ENCODE measurements at places on chromosomes 5 and 9.

- DNase-seq: peak; percentile 79
- H3K36me3 ChIP-seq: peaks cover 2% of the 10 kb centered on the region
- H3K4me3 ChIP-seq: peak overlapping the region; percentile 88
Observed at GRCh38 chr5:151079838-151080612, 809 bp downstream of the TNIP1 start.

DNA sequence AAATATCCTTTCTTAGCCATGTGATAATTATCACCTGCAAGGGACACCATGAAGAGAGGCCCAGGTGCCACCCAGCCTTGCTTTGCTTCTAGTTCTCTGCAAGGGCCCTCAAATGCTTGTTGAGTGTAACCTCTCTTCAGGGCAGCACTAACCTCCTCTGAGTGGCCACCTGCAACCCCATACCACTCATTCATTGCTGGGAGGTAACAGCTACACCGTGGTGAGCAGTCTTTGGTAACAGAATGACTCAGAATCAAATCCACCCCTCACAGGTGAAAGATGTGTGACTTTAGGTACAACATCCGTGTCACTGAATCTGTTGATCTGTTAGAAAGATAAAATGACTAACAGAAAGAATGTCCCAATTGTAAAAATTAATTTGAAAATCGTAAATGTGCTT, 365.1 kb upstream of the TRPC7 start:
- DNase-seq: no peak
- H3K27me3 ChIP-seq: no peaks in the 10 kb centered on the region
- H3K4me1 ChIP-seq: no peaks in the 10 kb centered on the region
- no peak overlapping the region for H3K4me3 ChIP-seq

GRCh38 chr5:173293817-173294672, 34.2 kb downstream of the STC2 start:
- peak; percentile 53 for DNase-seq
- H3K27me3 ChIP-seq: no peaks in the 10 kb centered on the region
- peaks cover 3% of the 10 kb centered on the region for H3K4me1 ChIP-seq

DNA sequence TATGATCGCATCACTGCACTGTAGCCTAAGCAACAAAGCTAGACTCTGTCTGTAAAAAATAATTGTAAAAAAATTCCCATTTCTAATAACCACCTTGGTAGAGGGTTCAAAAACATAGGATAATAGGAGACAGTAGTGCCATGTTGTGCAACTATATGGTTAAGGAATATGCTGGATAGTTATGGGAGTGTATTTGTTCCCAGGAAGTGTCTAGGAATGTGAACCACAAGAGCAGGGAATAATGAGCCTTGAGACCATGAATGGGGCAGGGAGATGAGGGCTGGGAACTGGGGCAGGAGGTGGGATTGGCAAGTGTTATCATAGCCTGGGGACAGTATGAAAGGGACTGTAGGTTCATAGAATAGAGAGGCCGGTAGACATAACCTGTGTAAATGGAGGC, 50.4 kb downstream of the RUSC2 start:
- H3K4me3 ChIP-seq: no peak overlapping the region
- DNase-seq: peak; percentile 38
- H3K27ac ChIP-seq: no peak overlapping the region
- peaks cover 21% of the 10 kb centered on the region for H3K4me1 ChIP-seq
- no peaks in the 10 kb centered on the region for H3K27me3 ChIP-seq

GRCh38 chr5:153429761-153430380, 60.6 kb upstream of the GRIA1 start:
- H3K36me3 ChIP-seq: no peaks in the 10 kb centered on the region
- no peaks in the 10 kb centered on the region for H3K27me3 ChIP-seq
- no peak overlapping the region for H3K4me3 ChIP-seq
- H3K27ac ChIP-seq: no peak overlapping the region

GRCh38 chr5:121550989-121551388, 300.7 kb upstream of the FTMT start:
- H3K27me3 ChIP-seq: no peaks in the 10 kb centered on the region
- DNase-seq: no peak
- no peaks in the 10 kb centered on the region for H3K36me3 ChIP-seq
- no peak overlapping the region for H3K27ac ChIP-seq
- H3K4me3 ChIP-seq: no peak overlapping the region
- H3K4me1 ChIP-seq: no peaks in the 10 kb centered on the region

DNA sequence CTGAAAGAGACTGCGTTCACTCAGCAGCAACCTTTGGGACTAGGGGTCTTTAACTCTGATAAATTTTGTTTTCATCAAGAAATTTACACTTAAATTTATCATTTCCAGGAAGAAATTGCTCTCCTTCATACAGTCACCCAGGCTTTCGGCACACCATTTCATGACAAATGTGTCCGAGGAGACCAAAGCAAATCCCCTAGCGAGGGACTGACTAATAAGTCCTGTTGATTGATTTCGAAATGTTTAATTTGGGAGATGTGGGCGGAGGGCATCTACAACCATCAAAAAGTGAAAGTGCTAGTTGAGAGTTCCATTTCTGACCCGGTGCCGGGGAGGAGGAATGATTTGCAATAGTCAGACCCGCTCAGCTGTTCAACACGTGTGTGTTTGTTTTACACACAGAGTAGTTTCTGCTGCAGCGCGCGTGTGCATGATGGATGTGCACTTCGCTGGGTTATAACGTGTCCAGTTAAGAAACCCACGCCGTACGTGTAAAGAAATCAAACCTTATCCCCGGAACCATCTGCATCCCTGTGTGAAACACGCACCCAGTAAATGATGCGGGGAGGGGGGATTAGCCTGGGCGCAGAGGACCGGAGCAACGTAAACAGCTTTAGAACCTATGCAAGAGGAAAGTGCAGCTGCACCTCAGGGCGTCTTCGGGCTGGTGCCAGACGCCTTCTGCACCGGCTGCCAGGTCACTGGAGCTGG, 845 bp upstream of the NR4A3 start:
- no peaks in the 10 kb centered on the region for H3K36me3 ChIP-seq
- DNase-seq: peak; percentile 75
- H3K4me1 ChIP-seq: no peaks in the 10 kb centered on the region
- H3K4me3 ChIP-seq: peak overlapping the region; percentile 98
- H3K27ac ChIP-seq: peak overlapping the region; percentile 97

GRCh38 chr5:8961219-8961618, 584.7 kb downstream of the SEMA5A start:
- H3K36me3 ChIP-seq: no peaks in the 10 kb centered on the region
- no peak overlapping the region for H3K27ac ChIP-seq
- DNase-seq: no peak
- no peaks in the 10 kb centered on the region for H3K4me1 ChIP-seq

GRCh38 chr5:128362370-128362769, 175.7 kb downstream of the FBN2 start:
- no peaks in the 10 kb centered on the region for H3K27me3 ChIP-seq
- H3K27ac ChIP-seq: no peak overlapping the region
- DNase-seq: no peak
- no peaks in the 10 kb centered on the region for H3K4me1 ChIP-seq
- H3K36me3 ChIP-seq: no peaks in the 10 kb centered on the region

DNA sequence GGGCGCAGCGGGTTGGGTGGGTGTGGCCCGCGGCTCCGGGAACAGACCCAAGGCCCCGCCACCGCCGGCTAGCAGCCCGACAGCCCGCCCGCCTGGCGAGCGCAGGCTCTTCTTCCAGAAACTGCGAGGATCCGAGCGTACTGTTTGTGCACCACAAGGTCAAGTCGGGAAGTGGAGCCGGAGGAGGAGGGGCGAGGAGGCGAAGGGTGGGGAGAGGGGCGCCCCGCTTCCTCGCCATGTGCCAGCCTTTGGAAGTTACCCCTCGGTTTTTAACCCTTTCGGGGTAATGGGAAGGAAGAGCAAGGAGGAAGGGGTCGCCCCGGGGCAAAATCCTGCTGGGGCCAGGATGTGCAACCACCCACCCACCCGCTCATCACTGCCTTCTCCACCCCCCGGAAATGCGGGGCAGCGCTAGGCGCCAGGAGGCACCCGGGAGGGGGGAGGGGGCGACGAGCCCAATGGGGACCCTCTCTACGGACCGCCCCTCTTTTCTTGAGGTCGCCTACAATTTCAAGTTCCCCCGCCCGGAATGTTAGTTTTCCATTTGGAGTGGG, 1.1 kb upstream of the JADE2 start:
- peak; percentile 78 for DNase-seq
- H3K36me3 ChIP-seq: no peaks in the 10 kb centered on the region
- peaks cover 4% of the 10 kb centered on the region for H3K27me3 ChIP-seq
- peak overlapping the region; percentile 70 for H3K4me3 ChIP-seq
- peaks cover 7% of the 10 kb centered on the region for H3K4me1 ChIP-seq

- H3K27ac ChIP-seq: no peak overlapping the region
- no peaks in the 10 kb centered on the region for H3K36me3 ChIP-seq
- H3K27me3 ChIP-seq: peaks cover 10% of the 10 kb centered on the region
- DNase-seq: no peak
- H3K4me3 ChIP-seq: no peak overlapping the region
Observed at GRCh38 chr5:180208435-180209081, 453 bp downstream of the RASGEF1C start.

- DNase-seq: peak; percentile 54
- no peaks in the 10 kb centered on the region for H3K4me1 ChIP-seq
- peaks cover 4% of the 10 kb centered on the region for H3K36me3 ChIP-seq
- no peaks in the 10 kb centered on the region for H3K27me3 ChIP-seq
- H3K4me3 ChIP-seq: no peak overlapping the region
- H3K27ac ChIP-seq: no peak overlapping the region
Observed at GRCh38 chr5:43616535-43616934, 13.6 kb downstream of the NNT start.

DNA sequence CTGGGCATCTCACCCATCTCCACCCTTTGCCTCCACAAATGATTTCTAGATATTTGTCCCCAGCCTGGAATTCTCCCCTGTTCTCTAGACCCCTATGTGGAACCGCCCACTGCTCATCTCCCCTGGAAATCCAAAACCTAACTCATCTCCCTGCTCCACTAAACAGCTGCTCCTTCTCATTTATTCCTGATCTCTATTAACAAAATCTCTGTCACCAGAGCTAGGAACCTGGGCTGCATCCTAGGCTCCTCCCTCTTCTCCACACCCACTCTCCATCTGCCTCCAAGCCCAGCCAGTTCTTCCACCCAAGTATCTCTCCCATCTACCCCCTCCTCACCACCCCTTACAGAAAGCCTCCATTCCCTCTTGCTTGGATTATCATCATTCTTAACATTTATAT, 24.0 kb upstream of the SYNPO start:
- H3K36me3 ChIP-seq: no peaks in the 10 kb centered on the region
- H3K27me3 ChIP-seq: no peaks in the 10 kb centered on the region
- H3K4me1 ChIP-seq: peaks cover 23% of the 10 kb centered on the region
- H3K4me3 ChIP-seq: no peak overlapping the region
- no peak for DNase-seq
- H3K27ac ChIP-seq: no peak overlapping the region

GRCh38 chr5:6338871-6339270, 39.5 kb downstream of the MED10 start:
- no peaks in the 10 kb centered on the region for H3K4me1 ChIP-seq
- H3K36me3 ChIP-seq: no peaks in the 10 kb centered on the region
- no peaks in the 10 kb centered on the region for H3K27me3 ChIP-seq
- DNase-seq: no peak
- H3K4me3 ChIP-seq: no peak overlapping the region
- no peak overlapping the region for H3K27ac ChIP-seq

GRCh38 chr5:51104556-51104955, 278.7 kb upstream of the ISL1 start:
- no peaks in the 10 kb centered on the region for H3K4me1 ChIP-seq
- H3K27me3 ChIP-seq: no peaks in the 10 kb centered on the region
- no peak for DNase-seq

- no peak overlapping the region for H3K4me3 ChIP-seq
- no peaks in the 10 kb centered on the region for H3K36me3 ChIP-seq
- H3K4me1 ChIP-seq: no peaks in the 10 kb centered on the region
- no peak for DNase-seq
- H3K27ac ChIP-seq: no peak overlapping the region
Observed at GRCh38 chr9:25048098-25048724, 502.5 kb upstream of the IZUMO3 start.

GRCh38 chr5:142395334-142395733, 70.5 kb upstream of the SPRY4 start:
- peaks cover 2% of the 10 kb centered on the region for H3K4me1 ChIP-seq
- no peak overlapping the region for H3K4me3 ChIP-seq
- H3K36me3 ChIP-seq: no peaks in the 10 kb centered on the region
- peak; percentile 31 for DNase-seq
- H3K27ac ChIP-seq: no peak overlapping the region

GRCh38 chr9:117232281-117232680, 182.6 kb downstream of the ASTN2 start:
- H3K4me3 ChIP-seq: no peak overlapping the region
- no peak for DNase-seq
- H3K27me3 ChIP-seq: no peaks in the 10 kb centered on the region
- no peak overlapping the region for H3K27ac ChIP-seq
- H3K36me3 ChIP-seq: no peaks in the 10 kb centered on the region
- no peaks in the 10 kb centered on the region for H3K4me1 ChIP-seq

DNA sequence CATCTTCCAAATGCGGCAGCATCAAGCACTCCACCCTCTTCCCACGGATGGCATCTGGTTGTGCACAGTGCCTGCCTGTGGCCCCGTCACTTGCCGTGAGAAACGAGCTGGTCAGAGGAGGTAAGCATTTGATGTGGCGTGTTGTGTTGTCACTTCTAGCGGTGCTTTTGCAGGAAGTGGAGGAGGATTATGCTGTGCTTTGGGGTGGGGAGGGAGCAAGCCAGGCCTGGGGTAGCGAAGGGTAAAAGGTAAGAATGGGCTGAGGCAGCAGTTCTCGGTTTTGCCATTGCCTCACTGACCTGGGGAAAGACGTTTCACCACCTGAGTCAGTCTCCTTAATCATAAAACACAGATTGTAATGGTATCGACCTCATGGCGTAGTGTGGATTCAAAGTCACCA, 2.3 kb upstream of the POMT1 start:
- DNase-seq: no peak
- no peaks in the 10 kb centered on the region for H3K4me1 ChIP-seq
- H3K36me3 ChIP-seq: peaks cover 27% of the 10 kb centered on the region
- H3K27ac ChIP-seq: no peak overlapping the region
- no peaks in the 10 kb centered on the region for H3K27me3 ChIP-seq

- no peak overlapping the region for H3K27ac ChIP-seq
- no peaks in the 10 kb centered on the region for H3K27me3 ChIP-seq
Observed at GRCh38 chr9:10661994-10662393, 49.2 kb upstream of the PTPRD start.

GRCh38 chr9:32550150-32550561, 2.0 kb upstream of the SMIM27 start:
- peak overlapping the region; percentile 98 for H3K27ac ChIP-seq
- H3K27me3 ChIP-seq: no peaks in the 10 kb centered on the region
- H3K4me3 ChIP-seq: peak overlapping the region; percentile 82
- DNase-seq: peak; percentile 51
- no peaks in the 10 kb centered on the region for H3K4me1 ChIP-seq

GRCh38 chr5:102858221-102858620, 103.1 kb downstream of the PAM start:
- no peak for DNase-seq
- H3K27me3 ChIP-seq: no peaks in the 10 kb centered on the region
- H3K4me3 ChIP-seq: no peak overlapping the region
- H3K36me3 ChIP-seq: no peaks in the 10 kb centered on the region
- H3K4me1 ChIP-seq: peaks cover 10% of the 10 kb centered on the region
